ENCODE measurements at places on chromosomes 16 and 17. TPM values are rescaled to one million over a fixed set of nuclear protein-coding genes. Genes with fewer than 3 reads are reported as not detected.

CTF1 gene
- 0.25 TPM for total RNA-seq

GRCh38 chr16:12341966-12342365 lies 365.4 kb downstream of the SNX29 start:
- no peaks in the 10 kb centered on the region for H3K4me1 ChIP-seq
- H3K4me3 ChIP-seq = no peak overlapping the region
- no peaks in the 10 kb centered on the region for H3K36me3 ChIP-seq
- no peak for DNase-seq
- H3K27me3 ChIP-seq = no peaks in the 10 kb centered on the region

SLC35G6 gene
- 0.25 TPM for total RNA-seq

DNA sequence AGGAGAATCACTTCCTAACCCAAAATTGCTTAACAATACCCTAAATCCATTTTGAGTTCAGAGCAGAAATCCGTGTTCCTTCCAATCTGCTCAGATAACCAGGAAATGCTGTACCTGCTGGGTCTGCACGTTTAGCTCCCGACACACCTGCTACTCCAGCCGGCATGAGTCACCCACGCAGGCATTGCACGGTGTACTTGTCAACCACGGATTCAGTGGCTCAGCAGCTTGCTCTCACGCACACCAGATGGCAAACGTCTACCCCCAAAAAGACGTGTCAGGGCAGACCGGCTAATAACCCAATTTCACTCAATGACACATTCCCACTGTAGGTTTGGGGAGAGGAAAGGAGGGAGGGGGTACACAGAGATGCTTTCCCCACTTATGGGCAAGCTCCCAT lies 468.1 kb downstream of the SOX9 start:
- H3K36me3 ChIP-seq = no peaks in the 10 kb centered on the region
- peak; percentile 12 for DNase-seq
- H3K27ac ChIP-seq = no peak overlapping the region

ATP2C2 gene
- not detected for total RNA-seq

Data from activated T-cell treated with anti-CD3 and anti-CD28 coated beads, Interleukin-2, amount 50 U/mL, for 72 hours (primary cell).